ENCODE measurements at places on chromosomes 11 and 22. TPM values are rescaled to one million over a fixed set of nuclear protein-coding genes. Genes with fewer than 3 reads are reported as not detected.

Gene PGA5
- not detected for total RNA-seq

Gene GAL3ST3
- 35.9 TPM for total RNA-seq

Gene VPREB3
- total RNA-seq: not detected

Gene IL10RA
- not detected for total RNA-seq

Gene SCUBE1
- 25.9 TPM for total RNA-seq

Gene HIPK3
- total RNA-seq: 33.1 TPM

Gene P2RX6
- total RNA-seq: 0.36 TPM

Gene MRGPRF
- total RNA-seq: 0.56 TPM

Gene F2
- 0.06 TPM for total RNA-seq

Gene CSKMT
- total RNA-seq: 4.3 TPM

Gene NPAS4
- total RNA-seq: 0.65 TPM

Gene PDGFB
- total RNA-seq: 0.65 TPM

Gene OR2AG2
- 0.25 TPM for total RNA-seq

Gene HBD
- not detected for total RNA-seq

Gene SUSD2
- 0.25 TPM for total RNA-seq

Gene OR52H1
- total RNA-seq: not detected

Gene ART5
- total RNA-seq: 12.0 TPM
